Foreskin melanocyte (primary cell): ENCODE measurements at places on chromosomes 5 and 9.

GRCh38 chr5:150295172-150295634 lies 5.6 kb upstream of the CAMK2A start:
- no peak for DNase-seq

DNA sequence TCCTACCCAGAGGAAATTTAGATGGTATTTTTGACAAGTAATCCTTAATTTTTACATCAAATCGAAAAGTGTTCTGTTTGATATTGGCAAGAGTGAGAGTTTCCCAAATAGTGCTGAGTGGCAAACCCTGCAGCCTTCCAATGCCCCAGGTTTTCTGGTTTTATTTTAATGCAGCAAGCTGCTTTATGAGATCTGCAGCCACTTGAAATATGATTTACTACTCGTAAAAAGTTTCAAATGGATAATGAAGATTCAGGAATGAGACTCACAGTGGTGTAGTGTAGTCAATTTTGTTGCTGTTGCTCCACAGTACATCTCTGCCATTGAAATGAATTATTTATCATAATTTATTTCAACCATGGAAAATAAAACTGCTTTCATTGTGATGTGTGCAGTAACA lies 23.6 kb upstream of the TLX3 start:
- DNase-seq: no peak

DNA sequence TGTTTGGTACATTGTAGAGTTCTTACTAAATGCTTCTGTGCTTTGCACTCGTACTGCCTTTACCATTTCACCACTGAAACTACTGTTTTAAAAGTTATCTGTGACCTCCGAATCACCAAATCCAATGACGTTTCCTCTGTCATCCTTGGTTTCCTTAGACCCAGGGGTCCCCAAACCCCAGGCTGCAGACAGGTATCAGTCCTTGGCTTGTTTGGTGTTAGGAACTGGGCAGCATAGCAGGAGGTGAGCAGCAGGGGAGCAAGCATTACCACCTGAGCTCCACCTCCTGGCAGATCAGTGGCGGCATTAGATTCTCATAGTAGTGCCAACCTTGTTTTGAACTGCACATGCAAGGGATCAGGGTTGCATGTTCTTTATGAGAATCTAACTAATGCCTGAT lies 26.8 kb upstream of the APC start:
- DNase-seq: no peak

DNA sequence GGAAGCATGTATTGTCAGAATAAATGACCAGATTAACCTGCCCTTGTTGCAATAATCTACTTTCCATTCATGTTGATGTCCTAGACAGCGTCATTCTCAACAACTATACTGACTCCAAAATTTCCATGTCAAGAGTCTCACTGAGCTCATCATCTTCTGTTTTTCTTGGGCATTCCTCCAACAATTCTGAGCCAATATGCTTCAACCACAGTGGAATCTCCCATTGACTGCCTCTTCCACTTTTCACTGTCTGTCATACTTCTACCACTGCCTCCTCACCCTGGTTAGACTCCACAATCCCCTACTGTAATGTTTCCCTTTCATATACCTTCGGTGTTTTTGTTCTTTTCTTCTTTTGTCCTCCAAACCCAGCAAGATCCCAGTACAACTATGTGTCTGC lies 162.8 kb downstream of the TLE1 start:
- DNase-seq: no peak

DNA sequence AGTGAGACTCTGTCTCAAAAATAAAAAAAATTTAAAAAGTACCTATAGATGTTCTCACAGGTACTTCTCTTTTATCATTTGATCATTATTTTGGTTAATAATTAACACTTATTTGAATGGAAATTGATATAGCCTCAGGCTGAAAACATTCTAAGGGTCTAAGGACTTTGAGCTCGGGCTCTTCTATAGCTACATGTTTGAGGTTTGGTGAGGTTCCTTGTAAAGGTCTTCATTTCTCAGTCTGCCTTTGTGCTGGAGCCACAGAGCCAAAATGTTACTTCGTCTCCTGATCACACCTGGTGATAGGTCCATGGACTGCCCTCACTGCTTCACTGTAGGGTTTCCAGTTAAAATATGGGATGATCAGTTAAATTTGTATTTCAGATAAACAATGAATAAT lies 22.6 kb downstream of the ARHGEF37 start:
- no peak for DNase-seq

DNA sequence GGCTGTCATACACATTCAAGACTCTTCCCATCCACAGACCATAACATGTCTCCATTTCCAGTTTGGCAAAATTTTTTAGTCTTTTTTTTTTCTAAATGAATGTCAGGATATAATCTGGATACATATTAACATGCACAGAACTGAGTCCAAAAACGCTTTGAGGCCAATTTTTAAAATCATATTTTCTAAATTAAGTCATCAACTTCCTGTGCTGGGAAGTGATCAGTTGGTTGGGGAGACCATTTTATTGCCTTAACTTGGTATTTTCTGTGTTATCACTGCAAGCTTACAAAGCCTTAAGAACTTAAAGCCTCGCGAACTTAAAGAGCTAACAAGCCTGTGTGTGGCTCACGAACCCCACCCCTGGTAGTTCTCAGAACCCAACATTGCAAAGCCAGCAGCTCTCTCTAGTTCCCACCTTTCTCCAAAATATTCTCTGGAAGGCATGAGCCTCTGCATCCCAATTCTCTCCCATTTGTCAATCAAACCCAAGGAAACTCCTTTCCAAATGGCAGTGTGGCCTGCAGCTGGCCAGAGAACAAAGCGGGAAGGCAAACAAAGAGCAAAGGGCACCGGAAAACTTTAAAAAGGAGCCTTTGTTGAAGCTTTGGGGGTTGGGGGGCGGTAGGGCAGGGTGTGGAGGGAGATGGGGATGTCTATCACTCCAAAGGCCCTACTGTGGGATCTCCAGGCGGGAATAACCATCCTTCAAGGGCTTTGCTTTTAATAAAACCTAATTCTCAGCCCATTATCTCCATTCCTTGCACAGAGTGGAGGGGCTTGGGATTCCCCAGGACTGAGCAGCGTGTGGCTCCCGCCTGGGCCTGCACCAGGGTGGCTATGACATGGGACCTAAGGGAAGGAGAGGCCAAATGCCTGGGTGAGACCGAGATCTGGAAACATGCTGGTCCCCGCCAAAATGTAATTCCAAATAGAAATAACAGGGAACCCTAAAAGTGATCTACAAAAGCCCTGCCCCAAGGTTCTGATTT lies 65.0 kb downstream of the ROR2 start:
- no peak for DNase-seq
